COR-L47 (cell line): ENCODE measurements at places on chromosomes 16 and 17.

DNA sequence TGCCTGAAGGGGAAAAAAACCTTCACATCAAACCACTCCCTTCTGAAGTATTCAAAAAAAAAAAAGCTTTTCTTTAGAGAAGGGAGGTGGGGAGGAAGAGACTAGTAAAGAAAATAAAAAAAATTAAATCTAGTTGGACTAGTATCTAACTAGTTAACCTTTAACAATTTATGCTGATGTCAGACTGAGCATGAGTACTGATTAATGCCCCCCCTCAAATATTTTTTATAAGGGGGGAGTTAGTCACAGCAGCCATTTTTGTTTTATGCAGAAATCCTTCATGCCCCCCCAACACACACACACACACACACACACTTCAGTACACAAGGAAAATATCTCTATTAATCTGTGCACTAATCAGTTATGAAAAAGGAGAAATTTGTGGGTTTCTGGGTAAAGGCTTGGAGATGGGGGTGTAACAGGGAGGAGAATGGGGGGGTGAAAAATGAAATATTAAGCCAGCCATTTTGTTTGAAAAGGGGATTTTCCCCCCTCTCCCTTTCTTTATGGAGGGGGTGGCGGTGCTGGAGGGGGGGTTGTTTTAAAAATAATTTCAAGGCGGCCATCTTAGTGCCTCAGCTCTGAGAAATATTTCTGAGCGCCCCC is 4.7 kb upstream of the CHD3 start:
- DNase-seq: no peak

GRCh38 chr17:63809970-63810369 is 17.3 kb upstream of the PSMC5 start:
- no peak for DNase-seq

- no peak for DNase-seq
These were observed 23.9 kb upstream of the WSB1 start for GRCh38 chr17:27269974-27270373.

DNA sequence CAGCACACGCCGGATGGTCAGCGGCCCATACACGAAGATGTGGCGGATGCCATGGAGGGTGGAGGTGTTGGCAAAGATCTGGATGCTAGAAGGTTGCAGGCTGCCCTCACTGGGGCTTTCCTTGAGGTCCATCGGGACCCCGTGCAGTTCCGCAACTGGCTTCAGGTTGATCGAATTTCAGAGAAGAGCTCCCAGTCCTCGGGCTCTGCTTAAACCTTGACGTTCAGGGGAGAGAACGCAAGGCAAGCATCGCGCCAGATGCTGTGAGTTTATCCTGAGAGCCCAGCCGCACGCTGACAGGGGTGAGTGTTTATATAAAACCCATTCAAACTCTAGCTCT is 98.7 kb upstream of the CCL2 start:
- DNase-seq: no peak

GRCh38 chr16:50172195-50172922 is 19.3 kb downstream of the TENT4B start:
- no peak for DNase-seq

DNA sequence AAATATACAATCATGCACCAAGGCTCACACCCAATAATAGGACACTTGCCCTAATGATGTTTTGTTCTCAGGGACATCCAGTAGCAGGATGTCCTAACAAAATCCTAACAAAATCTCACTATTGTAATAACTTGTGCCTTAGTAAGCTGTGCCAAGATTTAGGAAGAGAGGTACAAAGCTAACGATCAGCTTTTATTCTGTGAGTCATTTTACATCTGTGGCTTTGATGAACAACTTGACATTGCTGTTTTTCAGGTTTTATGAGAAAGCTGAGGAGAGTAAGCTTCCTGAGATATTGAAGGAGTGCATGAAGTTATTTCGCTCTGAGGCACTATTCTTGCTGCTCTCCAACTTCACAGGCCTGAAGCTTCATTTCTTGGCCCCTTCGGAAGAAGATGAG is 18.9 kb downstream of the OGFOD1 start:
- no peak for DNase-seq

GRCh38 chr17:7348478-7349242 is 3.3 kb upstream of the KCTD11 start:
- no peak for DNase-seq

- no peak for DNase-seq
These were observed 414 bp downstream of the NARF start for GRCh38 chr17:82458885-82459424.

- no peak for DNase-seq
These were observed 431.4 kb downstream of the SHISA9 start for GRCh38 chr16:13332713-13333255.

DNA sequence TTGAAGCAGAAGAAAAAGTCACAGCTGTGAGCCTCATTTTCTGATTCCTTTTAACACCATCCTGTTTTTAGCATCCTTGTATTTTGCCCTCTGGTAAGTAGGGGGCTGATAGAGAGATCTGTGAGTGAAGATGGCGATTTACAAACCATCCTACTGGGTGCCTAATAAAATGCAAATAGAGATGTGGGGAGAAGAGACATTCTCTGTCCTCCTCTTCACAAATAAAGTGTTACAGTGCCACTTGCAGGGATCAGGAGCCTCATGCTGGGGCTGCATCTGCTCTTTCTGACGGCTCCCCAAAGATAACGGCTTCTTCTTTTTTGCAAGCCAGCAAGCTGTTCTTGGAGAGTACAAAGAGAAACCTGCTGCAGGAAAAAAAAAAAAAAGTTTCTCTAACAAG is 418.6 kb downstream of the TOX3 start:
- no peak for DNase-seq

GRCh38 chr16:19008245-19009169 is 24.8 kb downstream of the TMC7 start:
- no peak for DNase-seq

- DNase-seq: no peak
These were observed 663 bp downstream of the CYB5D1 start for GRCh38 chr17:7858522-7858810.

DNA sequence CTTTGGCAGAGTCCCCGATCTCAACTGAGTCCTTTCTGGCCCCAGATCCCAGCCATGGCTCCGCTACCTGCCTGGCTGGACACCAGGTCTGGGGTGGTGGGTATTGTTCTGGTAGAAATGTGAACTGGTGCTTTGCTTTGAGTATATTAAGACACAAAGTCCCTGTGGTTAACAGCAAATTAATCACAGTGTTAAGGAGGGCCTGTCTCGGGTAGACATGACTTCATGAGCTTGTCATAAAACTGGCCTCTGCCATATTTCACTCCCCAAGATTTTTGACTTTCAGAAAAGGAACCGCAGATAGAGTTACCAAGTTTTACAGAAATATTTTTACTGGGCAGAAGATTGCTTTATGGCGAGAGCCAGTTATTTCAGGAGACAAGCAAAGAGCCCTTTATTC is 19.5 kb downstream of the NKD1 start:
- DNase-seq: no peak

- no peak for DNase-seq
These were observed 543 bp downstream of the TMUB2 start for GRCh38 chr17:44187131-44187899.

- no peak for DNase-seq
These were observed 896.8 kb downstream of the CDH11 start for GRCh38 chr16:64225036-64225435.

DNA sequence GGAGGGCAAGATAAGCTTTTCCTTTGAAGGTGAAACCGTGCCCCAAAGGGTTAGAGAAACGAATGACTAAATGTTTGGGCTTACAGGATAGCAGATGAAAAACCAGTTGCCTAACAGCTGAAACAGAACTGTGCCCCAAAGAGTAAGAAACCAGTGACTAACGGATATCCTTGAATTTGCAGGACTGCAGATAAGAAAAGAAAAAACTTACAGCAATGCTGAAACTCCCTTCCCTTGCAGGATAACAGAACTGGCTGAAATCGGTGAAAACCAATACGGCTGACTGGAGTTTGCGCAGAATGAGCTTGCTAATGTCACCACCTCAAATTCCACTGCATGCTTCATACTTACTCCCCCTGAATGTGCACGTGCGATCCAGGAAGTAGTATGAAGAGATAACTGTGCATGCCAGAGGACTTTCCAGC is 175.2 kb upstream of the NLRP1 start:
- DNase-seq: no peak

GRCh38 chr16:69166946-69167930 is 19.7 kb upstream of the SNTB2 start:
- no peak for DNase-seq

GRCh38 chr17:45580924-45581323 is 90.4 kb upstream of the PLEKHM1 start:
- no peak for DNase-seq

DNA sequence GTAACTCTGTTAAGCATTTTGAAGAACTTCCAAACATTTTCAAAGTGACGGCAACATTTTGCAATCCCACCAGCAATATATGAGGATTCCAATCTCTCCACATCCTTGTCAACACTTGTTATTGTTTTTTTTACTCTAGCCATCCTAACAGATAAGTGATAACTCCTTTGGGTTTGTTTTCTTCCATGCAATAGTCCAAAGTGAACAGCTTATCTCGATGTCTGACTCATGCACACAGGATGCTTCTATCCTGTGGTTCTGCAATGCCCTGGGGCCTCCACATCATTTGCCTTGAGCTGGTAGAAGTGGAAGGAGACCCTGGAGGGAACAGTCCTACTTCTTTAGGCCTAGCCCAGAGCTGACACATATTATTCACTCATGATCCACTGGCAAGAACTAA is 13.0 kb downstream of the TLE7 start:
- DNase-seq: no peak

- no peak for DNase-seq
These were observed 68.0 kb downstream of the ABR start for GRCh38 chr17:1111599-1112443.

- DNase-seq: no peak
These were observed 17.4 kb downstream of the LASP1NB start for GRCh38 chr17:38942696-38943334.

DNA sequence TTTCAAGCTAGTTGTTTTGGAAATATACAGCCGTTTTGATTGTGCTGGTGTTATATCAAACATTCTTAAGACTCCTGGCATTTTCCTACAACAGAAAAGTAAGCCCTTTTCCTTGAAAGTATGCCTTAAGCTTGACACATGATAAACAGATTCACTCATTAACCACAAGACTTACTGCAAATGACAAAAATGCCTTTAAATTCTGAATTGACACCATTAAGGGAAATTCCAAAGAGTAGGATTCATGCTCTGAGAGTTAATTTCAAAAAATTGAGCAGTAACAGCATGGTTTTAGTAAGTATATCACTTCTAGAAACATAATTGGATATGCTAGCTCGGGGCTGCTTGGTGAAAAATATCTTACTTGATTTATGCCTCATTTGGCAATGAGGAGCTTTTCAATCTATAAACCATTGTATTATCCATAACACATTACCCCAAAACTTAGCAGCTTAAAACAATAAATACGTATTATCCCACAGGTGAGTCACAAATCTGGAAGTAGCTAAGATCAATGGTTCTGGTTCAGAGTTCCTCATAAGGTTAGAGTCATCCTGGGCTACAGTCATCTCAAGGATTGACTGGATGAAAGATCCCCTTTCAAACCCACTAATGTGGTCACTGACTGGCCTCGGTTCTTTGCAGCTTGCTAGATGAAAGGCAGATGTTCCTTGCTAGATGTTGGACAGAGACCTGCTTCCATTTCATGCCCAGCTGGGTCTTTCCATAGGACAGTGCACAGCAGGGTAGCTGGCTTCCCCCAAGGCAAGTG is 8.2 kb upstream of the PHAF1 start:
- DNase-seq: no peak

- no peak for DNase-seq
These were observed 25.1 kb upstream of the NOS2 start for GRCh38 chr17:27825459-27825858.

DNA sequence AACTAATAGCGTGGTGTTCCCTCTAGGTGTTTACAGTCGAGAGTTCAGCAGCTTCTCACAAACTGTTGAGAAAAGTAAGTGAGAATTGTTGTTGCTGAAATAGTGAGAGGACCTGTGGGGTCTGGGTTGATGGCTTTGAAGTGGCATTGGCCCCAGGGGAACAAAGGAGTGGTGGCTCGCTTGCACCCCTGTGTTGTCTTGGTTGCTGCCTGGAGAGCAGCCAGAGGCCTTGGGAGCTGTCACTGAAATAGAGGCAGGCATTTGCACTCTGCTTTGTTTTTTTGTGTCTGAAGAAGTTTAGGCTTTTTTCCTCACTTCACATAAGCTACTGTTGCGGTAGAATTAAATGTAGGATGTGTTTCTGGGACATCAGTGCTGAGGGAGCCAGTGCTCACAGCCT is 36.8 kb downstream of the PRMT7 start:
- DNase-seq: no peak

DNA sequence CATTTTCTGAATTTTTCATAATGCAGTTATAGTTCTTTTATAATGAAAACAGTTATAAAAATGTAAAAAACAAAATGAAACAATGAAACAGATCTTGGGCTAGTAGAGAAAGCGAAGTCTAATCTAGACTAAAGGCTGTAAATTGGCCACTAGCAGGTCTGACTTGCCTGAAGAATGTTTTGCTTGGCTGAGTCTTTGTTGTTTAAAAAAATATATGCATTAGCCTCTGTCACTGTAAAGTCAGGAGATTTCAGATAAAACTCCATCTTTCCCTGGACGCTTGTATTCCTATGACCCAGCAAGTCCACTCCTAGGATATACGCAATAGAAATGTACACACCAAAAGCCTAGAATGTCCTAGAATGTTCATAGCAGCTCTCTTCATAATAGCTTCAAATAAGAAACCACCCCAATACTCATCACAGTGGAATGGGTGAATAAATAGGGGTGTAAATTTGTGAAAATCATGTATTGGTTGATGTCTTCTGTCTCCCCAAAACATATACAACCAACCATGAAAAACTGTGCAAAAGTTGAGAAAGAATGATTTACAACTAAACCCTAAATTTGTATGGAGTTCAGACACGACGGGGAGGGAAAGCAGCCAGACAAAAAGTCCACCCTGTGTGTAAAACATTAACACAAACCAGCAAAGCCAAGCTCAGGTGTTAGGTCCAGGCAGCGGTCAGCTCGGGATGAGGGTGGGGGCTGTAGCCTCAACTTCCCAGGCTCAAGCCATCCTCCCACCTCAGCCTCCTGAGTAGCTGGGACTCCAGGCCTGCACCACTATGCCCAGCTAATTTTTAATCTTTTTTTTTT is 37.7 kb upstream of the MEAK7 start:
- DNase-seq: no peak

GRCh38 chr17:66720027-66720426 is 114.9 kb upstream of the CACNG5 start:
- DNase-seq: no peak

- no peak for DNase-seq
These were observed 86.5 kb upstream of the LHX1 start for GRCh38 chr17:36850790-36851189.

- no peak for DNase-seq
These were observed 99.8 kb upstream of the CDH5 start for GRCh38 chr16:66266436-66267291.

- DNase-seq: no peak
These were observed 15.0 kb downstream of the SMIM36 start for GRCh38 chr17:55496094-55496881.
